ENCODE measurements at places on chromosomes 2 and 18.

DNA sequence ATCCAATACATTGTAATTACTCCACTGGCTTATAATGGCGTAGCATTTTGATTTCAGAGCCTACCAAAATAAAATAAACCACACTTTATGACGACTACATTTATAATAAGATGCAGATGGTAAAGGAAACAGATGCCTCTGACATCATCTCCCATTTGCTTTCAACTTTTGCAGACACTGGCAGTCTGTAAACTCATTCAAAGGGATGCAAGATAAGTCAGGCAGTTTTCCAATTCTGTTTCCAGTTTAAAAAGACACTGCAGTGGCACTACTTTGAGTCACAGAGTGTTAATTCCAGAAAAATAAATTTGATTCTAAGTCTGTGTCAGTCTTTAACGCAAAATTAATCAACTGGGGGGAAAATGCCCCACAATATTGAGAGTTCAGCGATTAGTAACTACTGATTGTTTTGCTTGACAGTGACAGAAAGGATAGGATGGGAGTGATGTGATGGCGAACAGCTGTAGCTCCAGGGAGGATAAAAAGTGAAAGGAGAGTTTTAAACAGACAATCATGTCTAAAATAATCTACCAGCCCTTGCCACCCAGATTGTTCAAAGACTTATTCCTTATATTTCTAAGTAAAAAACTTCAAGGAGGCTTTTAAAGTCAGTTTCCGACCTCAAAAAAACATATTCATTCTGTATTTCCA, 6.7 kb downstream of the DSEL start:
- no peak for DNase-seq

GRCh38 chr2:219180961-219181360, 2.9 kb downstream of the RETREG2 start:
- DNase-seq: no peak

GRCh38 chr2:168322325-168323007, 75.1 kb upstream of the STK39 start:
- DNase-seq: no peak

DNA sequence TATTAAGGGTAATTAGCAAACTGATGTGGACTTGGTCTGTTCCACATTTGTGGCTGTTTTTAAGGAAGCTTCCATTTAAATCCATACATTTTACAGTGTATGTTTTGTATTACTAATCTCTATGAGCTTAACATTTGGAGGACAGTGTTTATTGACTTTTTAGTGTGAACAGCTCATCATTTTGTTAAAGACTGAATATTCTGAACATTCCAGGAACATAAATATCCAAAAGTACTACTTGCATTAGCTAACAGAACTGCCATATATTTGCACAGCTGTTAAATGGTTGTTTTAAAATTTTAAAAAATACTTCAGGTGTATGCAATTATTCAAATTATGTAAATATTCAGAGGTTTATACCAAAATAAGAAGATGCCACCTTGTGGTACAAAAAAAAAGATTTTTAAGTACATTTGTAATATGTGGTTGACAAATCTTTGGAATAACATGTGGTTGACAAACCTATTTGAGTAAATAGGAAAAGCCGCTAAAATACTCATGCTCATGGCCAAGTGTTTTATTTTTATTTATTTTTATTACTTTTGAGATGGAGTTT, 439.7 kb upstream of the FANCL start:
- no peak for DNase-seq

DNA sequence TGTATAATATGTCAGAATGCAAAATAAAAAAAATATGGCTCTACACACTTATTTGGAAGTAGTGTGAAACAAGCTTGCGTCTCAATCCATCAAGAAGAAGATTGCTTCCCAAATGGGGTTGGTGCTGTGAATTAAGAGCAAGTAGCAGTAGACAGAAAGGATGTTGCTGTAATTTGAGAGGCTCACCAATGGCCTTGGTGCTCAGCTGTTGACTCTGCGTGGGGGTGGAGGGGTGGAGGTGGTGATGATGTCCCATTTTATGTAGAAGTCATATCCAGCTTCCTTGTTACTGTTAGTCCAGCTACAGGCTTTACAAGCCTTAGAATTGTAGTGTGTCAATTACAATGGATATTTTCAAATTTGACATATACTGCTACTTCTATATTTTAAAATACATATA, 223.4 kb upstream of the RND3 start:
- DNase-seq: no peak

- no peak for DNase-seq
Observed at GRCh38 chr2:234873828-234874173, 78.0 kb upstream of the SH3BP4 start.

GRCh38 chr2:128215897-128216642, 102.6 kb downstream of the HS6ST1 start:
- no peak for DNase-seq

DNA sequence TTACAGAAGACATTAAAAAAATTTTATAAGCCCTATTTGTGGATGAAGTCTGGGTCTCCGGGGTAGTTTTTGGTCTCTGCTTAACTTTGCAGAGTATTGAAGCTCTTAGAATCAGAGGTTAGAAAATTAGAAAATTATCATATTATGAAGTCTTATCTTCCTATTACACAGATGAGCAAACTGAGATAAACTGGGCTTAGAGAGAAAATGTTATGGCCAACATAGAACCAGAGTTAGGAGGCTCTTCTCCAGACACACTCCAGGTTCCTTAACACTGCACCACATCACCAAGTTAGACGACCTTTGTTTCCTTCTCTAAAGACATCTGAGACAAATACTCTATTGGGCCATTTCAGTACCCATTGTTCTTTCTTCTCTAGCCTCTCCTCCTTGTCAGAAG, 36.7 kb upstream of the NEB start:
- DNase-seq: no peak
